ENCODE measurements at places on chromosomes 3 and 15. TPM values are rescaled to one million over a fixed set of nuclear protein-coding genes. Genes with fewer than 3 reads are reported as not detected.

DNA sequence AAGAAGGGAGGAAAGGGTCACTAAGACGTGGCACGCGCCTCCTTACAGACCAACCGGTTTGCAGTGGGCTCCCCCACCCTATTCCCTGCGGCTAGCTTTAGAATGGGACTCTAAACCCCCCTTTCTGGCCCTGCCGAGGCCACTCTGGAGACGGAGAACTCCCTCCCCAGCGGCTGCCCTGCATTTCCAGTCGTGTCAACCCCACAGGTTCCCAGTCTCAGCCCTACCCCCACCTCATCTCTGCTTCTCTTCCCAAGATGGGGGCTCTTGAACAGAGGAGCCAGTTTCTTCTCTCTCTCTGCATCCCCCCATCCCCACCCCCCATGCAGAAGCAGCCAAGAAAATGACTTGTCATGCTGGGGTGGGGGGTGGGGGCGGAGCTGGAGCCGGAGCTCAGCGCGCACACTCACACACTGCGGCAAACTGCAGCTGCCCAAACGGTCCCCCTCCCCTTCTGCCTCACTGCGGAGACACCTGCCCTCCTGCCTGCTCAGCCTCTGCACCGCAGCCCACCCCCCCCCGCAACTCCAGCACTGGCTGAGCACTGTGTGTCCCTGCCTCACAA is 871 bp downstream of the MAP1A start:
- DNase-seq = peak; percentile 86

DNA sequence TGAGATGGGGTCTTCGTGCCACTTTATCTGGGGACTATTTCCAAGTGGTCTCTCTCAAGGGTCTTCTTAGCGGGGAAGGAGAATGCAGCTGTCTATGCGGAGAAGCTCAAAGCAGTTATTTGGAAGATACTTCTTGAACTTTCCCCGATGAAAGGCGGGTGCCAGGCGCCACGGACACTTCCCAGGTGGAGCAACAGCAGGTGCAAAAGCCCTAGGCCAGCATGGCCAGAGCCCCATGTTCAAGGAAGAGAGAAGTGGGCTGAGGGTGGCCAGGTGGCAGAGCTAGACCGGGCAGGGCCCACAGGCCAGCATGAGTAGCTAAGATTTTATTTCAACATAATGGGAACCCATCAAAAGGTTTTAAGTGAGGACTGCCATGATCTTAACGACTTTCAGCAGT is 232.8 kb downstream of the PDZRN3 start:
- no peak for DNase-seq

DNA sequence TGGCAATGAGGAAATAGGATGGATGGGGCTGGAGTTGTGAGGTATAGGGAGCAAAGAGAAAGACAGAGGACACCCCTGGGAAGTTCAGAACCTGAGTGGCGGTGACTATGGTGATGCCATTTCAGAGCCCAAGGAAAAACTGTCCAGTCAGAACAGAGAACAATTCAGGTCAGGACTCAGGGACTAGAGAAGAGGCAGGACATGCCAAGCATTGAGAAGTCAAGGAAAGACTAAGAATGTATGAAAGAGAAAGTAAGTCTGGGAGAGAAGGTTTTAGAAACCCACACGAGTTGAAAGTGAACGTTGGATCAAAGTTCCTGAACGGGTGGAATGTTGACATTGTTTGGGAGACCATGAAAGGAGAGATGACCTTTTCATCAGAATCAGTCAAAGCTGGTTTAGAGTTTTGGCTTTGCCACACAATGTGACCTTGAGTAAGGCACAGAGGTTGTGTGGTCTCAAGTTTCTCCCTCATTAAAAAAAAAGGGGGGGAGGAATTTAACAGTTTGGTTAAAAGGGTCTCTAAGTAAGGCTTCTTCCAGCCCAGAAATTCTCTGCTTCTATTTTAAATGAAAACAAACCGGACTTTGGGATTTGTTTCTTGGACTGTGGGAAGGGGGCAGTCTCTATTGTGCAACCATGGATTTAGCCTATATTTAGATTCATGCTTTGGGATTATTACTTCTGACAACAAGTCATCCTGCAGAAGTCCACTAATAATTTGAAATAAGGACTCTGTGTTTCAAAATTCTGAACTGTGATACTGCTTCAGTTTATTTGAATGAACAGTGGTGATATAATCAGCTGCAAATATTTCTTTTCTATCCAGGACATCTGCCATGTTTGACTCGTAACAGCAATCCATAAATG is 315.9 kb upstream of the TBL1XR1 start:
- no peak for DNase-seq

DNA sequence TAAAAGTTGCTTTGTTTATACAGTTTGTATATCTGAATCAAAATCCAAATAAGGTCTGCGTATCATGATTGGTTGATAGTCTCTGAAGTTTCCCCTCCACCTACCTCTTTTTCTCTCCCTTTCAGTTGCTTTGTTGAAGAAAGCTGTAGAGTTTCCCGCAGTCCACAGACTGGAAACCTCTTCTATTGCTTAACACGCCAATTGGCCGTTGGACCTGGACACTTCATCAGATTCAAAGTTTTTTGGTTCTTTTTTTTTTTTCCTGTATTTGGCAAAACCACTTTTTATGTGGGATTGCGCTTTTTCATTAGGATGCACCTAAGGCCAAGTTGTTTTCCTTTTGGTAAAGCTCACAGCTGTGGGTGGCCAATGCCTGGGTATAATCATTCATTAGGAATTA is 14.5 kb upstream of the TM4SF1 start:
- no peak for DNase-seq

- no peak for DNase-seq
Observed at GRCh38 chr3:177134816-177135210, 62.5 kb downstream of the TBL1XR1 start.

- DNase-seq = no peak
Observed at GRCh38 chr3:168260859-168261258, 165.1 kb upstream of the GOLIM4 start.

DNA sequence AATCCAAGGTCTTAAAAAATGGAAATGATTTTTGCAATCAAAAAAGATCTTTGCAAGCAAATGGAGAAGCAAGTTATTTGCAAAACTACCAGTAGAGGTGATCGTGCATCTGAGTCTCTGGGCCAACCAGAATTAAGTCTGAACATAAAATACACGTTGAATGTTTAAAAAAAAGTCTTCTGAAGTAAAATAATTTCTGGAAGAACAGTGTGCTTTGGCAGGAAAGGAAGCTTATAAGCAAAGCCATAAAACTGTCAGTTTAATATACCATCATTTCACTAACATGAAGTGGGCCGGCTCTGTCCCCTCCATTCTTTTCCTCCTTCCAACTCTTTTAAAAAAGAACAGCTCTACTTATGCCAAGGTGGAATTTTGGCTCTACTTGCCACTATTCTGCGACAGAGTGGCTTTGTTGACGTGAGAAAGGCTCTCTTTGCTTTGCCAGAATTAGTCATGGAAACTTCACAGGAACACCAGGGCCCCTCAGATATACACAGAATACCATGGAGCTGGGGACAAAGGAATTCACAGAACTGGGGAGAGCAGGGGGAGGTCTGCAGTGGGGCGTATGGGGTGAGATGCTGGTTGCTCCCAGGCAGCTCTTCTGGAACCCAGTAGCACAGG is 29.8 kb downstream of the FSTL1 start:
- DNase-seq = no peak

The AADACL2 gene
- total RNA-seq = not detected

GRCh38 chr3:171770689-171771620 is 39.3 kb downstream of the PLD1 start:
- peak; percentile 8 for DNase-seq

The OCA2 gene
- 4.1 TPM for total RNA-seq

DNA sequence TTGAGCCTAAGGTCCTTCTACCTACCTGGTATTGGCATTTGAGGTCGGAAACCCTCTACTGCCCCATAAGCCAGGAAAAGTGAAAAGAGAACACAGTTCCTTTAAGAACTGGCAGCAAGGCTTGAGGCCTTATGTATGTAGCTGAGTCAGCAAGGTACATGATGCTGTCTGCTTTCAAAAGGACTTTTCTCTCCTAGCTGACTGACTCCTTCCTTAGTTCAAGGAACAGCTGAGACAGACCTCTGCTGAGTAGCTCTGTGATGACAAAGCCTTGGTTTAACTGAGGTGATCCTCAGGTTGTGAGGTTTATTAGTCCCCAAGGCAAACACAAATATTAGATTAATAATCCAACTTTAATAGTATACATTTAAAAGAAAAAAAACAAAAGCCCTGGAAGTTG is 45.8 kb downstream of the ADPGK start:
- DNase-seq = no peak

GRCh38 chr15:75176396-75176761 is 25.3 kb upstream of the C15orf39 start:
- DNase-seq = no peak

DNA sequence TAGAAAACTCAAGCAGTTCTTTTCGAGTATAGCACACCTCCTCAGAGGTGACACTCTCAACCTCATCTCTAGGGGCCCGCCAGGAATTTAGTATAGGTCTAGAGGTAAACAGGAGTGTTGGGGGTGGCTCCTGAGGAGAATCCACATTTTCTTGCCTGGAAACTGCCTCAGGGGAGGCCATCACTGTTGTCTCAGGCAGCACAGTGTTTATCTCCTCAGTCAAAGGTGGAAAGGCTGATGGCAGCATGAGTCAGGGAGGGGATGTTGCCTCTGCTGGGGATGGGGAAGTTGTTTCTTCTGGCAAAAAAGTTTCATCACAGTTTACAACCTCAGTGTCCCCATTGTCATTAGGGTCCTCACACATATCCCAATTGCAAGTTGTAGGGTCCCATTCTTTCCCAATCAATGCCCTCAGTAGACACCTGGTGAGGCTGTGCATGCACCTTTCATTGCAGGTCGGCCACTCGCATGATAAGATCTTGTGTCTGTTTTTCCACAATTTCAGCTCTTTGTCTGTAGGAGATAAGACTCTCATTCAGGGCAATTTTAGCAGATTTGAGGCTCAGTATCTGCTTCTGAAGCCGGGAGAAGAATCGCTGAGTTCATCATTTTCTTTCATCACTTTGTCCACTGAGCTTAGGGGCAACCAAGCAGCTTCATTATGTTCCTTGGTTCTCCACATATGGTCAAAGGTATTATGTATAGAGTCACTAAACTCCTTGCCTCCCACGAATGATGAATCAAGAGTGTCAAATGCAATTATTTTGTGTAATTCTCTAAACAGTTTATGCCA is 25.8 kb downstream of the NAALADL2 start:
- no peak for DNase-seq

The GPX1 gene
- 2.5 TPM for total RNA-seq

The CCRL2 gene
- total RNA-seq = 3.2 TPM

The PBRM1 gene
- total RNA-seq = 21.6 TPM

DNA sequence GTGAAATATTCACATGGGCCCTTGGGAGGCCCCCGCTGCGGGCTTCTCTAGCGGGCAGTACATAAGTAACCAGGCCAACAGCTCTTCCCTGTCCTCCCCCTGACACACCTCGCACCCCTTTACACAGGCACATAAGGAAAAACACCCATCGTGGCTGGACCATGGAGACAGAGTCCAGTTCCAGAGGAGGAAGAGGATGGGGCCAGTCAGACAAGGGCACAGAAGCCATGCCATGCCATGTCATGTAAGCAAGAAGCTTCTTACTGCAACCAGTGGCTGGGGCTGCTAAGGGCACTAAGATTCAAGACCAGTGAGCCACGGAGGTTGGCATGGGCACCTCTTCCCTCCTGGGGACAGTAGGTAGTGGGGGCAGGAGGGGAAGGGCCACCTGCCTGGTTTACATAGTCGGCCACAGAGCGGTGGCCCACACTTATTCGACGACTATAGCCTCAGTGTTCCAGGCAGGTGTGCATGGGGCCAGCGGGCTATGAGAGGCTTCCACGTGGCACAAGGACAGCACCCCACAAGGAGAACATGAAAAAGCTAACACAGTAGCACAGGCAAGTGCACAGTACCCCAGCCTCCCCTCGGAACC is 5.7 kb upstream of the CYP11A1 start:
- DNase-seq = no peak

- no peak for DNase-seq
Observed at GRCh38 chr3:127909646-127910045, 5.4 kb upstream of the KBTBD12 start.

DNA sequence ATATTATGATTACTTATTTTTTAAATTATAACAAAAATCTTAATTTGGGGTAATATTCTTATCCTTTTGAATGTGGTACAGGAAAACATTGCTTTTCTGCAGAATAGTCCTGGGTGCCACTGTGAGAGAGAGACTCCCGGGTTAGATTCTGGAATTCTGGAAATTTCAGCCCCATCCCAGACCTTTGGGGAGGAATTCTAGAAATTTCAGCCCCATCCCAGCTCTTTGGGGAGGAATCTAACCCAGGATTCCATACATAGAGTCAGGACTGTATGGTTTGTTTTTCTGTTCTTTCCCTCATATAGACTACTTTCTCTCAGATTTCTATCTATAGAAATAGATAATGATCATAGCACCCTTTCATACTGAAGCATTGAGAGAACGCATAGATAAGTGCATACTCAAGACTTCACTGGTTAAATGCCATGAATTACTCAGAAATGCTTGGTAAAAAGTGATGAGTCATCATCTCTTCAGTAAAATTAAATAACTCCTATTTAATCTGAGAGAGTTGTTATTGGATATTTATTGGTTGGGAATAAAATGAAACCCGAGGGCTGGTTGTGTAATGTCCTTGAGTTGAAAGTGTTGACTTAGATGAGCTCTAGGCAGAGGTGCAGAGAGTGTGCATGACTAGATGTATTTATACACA is 8.3 kb downstream of the EIF2AK4 start:
- no peak for DNase-seq

- no peak for DNase-seq
Observed at GRCh38 chr3:175916191-175916934, 1057.2 kb downstream of the NAALADL2 start.

The TMCO5A gene
- not detected for total RNA-seq

GRCh38 chr3:30186741-30187219 is 419.6 kb upstream of the TGFBR2 start:
- peak; percentile 2 for DNase-seq

The SOX2 gene
- total RNA-seq = not detected

- DNase-seq = no peak
Observed at GRCh38 chr3:151584566-151584965, 123.7 kb upstream of the IGSF10 start.

The RGMA gene
- total RNA-seq = 2.6 TPM

DNA sequence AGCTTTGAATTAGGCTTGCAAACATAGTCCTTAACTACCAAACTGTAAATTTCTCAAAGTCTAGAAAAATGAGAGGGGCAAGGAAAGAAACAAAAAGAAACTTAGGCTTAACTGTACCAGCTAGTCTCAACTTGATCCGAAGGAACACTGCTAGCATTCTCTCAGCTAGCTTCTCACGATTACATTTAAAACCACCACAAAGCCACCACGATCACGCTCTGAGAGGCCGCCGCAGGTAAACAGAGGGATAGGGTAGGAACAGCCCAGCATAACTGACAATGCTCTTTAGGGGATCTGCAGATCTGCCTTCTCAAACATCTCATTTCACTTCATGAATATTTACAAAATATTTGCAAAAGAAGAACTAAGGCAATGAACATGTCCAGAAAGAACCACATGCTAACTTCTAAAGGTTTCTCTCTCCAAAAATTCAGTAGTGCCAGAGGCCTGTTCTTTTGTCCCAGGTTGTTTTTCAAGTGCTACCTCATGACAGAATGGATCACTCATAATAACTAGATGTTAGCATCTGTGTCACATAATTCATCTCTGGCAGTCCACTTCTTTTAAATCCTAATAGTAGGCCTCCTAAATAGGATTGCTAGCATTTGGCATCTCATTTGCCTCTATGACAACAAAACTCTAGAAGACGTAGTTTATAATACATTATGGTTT is 18.9 kb downstream of the VGLL4 start:
- DNase-seq = no peak

GRCh38 chr15:82663186-82663600 is 16.0 kb upstream of the CPEB1 start:
- no peak for DNase-seq
